NCI-H226 (cell line): ENCODE measurements at places on chromosomes 7 and 10.

DNA sequence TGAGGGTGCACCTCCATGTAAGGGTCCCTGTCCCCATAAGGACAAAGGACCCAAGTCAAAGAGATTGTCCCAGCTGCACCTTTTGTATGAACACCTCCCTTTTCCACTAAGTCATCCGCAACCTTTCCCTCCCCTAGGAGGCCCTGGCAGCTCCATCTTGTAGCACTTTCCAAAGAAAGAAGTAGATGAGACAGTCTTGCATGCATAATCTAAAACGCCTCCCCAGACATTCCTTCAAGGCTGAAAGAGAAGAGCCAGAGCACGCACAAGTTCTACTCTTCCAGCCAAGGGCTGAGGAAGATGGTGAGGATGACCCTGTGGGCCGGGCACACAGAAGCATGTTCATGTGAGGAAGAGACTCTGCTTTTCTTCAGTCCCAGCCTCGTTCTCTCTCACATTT is 194.4 kb downstream of the TNS3 start:
- DNase-seq = no peak

DNA sequence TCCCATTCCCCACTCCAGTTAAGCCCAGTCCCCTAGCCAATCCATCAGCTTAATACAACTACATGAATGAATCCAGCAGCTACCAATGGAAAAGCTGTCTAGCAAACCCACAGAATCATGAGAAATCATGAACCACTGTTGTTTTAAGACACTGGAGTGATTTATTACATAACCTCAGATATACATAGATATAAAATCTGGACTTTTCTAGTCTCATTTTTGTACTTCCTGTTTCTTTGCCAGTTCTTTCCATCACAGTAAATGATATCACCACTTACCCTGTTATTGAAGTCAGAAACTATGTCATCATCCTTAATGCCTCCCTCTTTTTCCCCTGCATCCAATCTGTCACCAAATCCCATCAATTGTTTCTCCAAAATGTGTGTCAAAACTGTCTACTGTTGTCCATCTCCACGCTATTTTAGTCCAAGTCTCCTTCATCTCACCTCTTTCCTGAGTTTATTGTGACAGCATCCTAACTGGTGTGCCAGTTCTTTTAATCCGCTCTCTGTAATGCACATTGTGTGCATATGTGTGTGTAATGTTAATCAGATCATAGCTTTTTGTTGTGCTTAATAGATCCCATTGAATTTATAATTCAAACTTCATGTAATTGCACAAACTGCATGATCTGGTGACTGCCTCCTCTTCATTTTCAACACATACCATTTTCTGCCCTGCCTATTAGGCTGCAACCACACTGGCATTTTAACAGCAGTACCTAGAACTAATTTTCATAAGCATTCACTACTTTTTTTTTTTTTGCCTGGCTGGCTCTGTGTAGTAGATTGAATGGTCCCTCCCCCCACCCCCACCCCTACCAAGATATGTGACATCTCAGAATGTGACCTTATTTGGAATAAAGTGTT is 56.0 kb downstream of the MKLN1 start:
- peak; percentile 59 for DNase-seq

DNA sequence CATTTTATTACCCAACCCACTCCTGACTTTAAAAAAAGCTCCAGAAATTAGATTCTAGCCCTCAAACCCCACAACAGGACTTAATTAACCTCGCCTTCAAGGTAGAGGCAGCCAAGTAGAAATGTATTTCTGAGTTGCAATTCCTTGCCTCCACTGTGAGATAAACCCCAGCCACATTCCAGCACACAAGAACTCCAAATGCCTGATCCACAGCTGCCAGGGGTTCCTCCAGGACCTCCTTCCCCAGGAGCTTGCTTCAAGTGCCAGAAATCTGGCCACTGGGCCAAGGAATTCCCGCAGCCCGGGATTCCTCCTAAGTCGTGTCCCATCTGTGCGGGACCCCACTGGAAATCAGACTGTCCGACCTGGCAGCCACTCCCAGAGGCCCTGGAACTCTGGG is 25.9 kb upstream of the ARL4A start:
- DNase-seq = no peak

- DNase-seq = no peak
Measured at GRCh38 chr7:111224354-111225231, 133.7 kb downstream of the LRRN3 start.

DNA sequence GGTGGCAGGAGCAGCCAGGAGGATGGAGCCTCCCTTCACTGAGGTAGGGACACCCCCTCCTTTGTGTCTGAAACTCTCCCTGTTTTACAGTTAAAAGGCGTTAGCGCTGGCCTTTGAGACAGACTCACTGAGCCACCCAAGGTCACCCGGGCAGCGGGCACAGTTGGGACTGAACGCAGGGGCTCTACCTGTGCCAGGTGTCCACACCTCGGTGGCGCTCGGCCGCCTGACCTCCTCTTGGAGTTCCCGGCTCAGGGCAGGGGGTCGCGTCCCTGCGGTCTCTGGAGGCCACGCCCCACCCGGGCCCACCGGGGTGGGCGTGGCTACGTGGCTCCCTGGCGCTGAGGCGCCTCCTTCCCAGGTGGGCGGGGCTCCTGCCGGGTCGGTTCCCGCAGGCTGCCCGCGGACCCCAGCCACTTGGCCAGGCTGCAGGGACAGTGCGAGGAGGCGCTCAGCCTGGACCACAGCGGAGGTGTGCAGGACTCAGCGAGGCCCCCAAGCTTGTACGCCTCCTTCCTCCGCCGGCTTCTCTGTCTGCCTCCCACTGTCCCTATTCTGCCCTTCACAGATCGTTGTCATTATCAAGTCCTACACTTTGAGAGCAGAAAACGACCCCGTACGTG is 39.9 kb upstream of the LEP start:
- DNase-seq = no peak

DNA sequence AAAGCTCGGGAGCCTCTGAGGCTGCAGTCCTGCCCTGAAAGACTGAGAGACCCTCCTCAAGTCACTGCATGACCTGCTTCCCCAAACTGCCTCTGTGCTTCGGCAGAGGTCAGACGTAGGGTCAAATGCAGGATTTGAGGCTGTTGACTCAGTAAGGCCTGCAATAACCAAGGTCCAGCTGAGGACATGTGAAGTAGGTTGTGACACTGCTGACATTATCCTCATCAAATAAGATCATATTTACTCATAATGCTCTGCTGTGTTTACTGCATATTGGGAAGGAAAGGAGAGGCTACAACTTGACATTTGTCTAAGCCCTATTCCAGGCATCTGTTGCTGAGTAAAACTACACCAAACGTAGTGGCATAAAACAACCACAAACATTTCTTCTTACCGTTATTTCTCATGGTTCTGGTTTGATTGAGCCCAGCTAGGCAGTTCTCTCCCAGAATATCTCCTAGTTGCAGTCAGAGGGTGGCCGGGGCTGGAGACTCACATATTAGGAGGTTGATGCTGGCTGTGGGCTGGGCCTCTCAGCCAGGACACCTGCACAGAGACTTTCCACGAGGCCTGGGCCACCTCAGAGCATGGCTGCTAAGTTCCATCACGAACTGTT is 122.1 kb upstream of the STK17A start:
- no peak for DNase-seq
